Activated T-cell treated with anti-CD3 and anti-CD28 coated beads, Interleukin-2, amount 50 U/mL, for 72 hours (primary cell): ENCODE measurements at places on chromosomes 12 and 14.

DNA sequence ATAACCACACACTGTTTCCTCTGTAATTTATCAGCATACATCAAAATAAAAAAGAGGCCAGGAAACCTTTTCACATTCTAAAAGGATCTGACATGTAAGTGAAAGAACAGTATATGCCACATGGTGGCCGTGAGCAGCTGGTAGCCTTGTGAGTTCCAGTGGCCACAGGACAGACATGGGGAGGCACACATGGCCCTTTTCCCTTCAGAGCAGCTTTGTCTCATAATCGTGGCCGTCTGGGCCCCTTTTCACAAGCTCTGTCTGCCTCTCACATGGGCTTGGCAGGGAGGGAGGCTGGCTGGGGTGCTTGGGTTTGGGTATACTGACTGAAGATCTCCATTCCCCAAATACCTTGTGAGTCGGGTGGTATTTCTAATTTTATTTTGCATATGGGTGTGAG lies 1.5 kb upstream of the ZDHHC22 start:
- H3K36me3 ChIP-seq: no peaks in the 10 kb centered on the region
- no peak for DNase-seq
- peaks cover 84% of the 10 kb centered on the region for H3K27me3 ChIP-seq
- H3K27ac ChIP-seq: no peak overlapping the region
- no peak overlapping the region for H3K4me3 ChIP-seq
- peaks cover 10% of the 10 kb centered on the region for H3K4me1 ChIP-seq

- H3K4me1 ChIP-seq: no peaks in the 10 kb centered on the region
- DNase-seq: no peak
- no peaks in the 10 kb centered on the region for H3K36me3 ChIP-seq
- no peak overlapping the region for H3K27ac ChIP-seq
Observed at GRCh38 chr12:13816394-13816793, 165.0 kb downstream of the GRIN2B start.

DNA sequence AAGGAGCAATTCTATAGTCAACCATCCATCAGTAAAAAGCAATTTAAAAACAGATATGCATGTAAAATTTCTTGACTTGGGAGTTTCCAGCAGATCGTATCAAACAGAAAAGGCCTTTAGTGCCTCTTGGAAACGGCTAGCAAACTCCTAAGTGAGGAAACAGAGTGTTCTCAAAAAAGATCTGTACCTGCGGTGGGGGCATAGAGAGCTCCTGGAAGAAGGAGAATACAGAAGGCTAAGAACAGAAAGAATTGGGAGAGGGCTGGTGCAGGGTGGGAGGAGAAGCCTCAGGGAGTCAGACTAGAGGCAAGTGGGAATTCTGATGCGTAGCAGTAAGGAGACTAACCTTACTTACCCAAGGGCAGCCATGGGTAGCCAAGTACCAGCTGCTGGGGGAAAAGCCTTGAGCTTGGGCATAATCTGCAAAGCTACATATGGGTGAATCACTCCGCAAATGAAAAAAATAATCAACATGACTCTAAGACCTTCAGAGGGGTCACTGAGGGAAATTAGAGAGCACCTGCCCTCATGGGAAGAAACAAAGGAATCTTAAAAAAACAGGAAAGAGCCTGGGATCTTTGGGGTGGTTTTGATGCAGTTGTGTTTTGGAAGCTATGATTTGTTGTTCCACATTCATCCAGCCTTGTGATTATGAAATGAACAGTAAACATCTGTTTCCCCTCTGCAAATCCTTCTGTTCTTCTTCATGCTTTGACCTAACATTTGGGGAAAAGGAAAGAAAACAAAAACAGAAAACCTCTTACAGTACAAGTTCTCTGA lies 10.4 kb downstream of the RHOJ start:
- no peak for DNase-seq
- H3K4me1 ChIP-seq: no peaks in the 10 kb centered on the region
- H3K36me3 ChIP-seq: no peaks in the 10 kb centered on the region
- H3K27ac ChIP-seq: no peak overlapping the region

DNA sequence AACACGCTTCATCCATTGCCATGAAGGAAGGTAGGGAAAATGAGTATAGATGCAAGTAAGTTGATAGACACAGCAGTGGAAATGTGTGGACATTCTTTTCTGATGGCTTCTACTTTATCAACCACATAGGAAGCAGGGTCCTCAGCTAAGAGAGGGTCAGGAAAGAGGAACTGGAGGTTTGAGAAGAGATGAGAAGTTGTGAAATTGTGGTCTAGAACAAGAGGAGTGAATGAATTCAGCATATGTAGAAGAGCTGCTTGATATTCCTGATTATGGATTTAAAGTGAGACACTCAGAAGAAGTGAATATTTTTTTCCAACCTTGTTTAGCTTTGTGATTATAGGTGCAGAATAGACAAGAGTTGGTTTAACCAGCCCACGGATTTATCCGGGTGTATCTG lies 128.5 kb downstream of the SLC15A5 start:
- H3K27ac ChIP-seq: no peak overlapping the region
- H3K4me1 ChIP-seq: no peaks in the 10 kb centered on the region
- no peaks in the 10 kb centered on the region for H3K36me3 ChIP-seq
- H3K4me3 ChIP-seq: no peak overlapping the region
- H3K27me3 ChIP-seq: no peaks in the 10 kb centered on the region

DNA sequence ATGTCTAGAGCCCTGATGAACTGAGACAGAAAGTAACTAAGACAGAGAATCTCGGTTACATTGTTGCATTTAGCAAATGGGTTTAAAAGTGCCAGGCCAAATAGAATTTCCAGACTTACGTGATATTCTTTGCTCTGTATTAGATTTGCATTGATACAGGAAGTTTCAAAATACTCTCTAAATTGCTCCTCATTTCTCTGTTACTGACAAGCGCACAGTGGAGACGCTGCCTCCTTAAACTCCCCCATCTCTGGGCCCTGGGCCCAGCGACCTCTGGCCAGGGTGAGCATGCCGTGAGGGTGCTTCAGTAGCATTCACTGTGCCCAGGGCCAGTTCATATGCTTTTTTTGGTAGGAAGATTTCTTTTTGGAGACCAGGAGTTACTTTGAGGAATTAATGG lies 22.9 kb upstream of the EVL start:
- H3K36me3 ChIP-seq: no peaks in the 10 kb centered on the region
- no peak for DNase-seq
- H3K27ac ChIP-seq: no peak overlapping the region
- no peak overlapping the region for H3K4me3 ChIP-seq
- no peaks in the 10 kb centered on the region for H3K27me3 ChIP-seq
- H3K4me1 ChIP-seq: peaks cover 26% of the 10 kb centered on the region
